ENCODE measurements at places on chromosomes 16 and 17. TPM values are rescaled to one million over a fixed set of nuclear protein-coding genes. Genes with fewer than 3 reads are reported as not detected.

The TMC5 gene
- not detected for total RNA-seq

The TBC1D28 gene
- total RNA-seq: not detected

The CES1 gene
- not detected for total RNA-seq

The KIF2B gene
- total RNA-seq: not detected

The KRTAP4-1 gene
- total RNA-seq: not detected

The LPO gene
- not detected for total RNA-seq

The KREMEN2 gene
- total RNA-seq: not detected

The NHLRC4 gene
- 1.0 TPM for total RNA-seq

The CUEDC1 gene
- 7.1 TPM for total RNA-seq

The CES5A gene
- total RNA-seq: not detected

The RRAD gene
- 0.45 TPM for total RNA-seq

The CASKIN1 gene
- total RNA-seq: 0.54 TPM

The PPY gene
- not detected for total RNA-seq

The HSD3B7 gene
- total RNA-seq: 4.1 TPM

The SNX20 gene
- total RNA-seq: not detected

The LDHD gene
- 1.4 TPM for total RNA-seq

The KCNH4 gene
- under 0.01 TPM for total RNA-seq

The KRTAP9-3 gene
- not detected for total RNA-seq

The FBXW10B gene
- 0.09 TPM for total RNA-seq

The NOG gene
- total RNA-seq: 3.2 TPM

The CEP295NL gene
- total RNA-seq: 2.2 TPM

The MT1H gene
- not detected for total RNA-seq

The EVPLL gene
- not detected for total RNA-seq

The GRAP gene
- 25.3 TPM for total RNA-seq

The ZNF423 gene
- 1.5 TPM for total RNA-seq

The MRPS23 gene
- total RNA-seq: 56.4 TPM

The TBC1D26 gene
- 0.19 TPM for total RNA-seq

The SDR42E1 gene
- 0.66 TPM for total RNA-seq

The SLC5A11 gene
- 0.27 TPM for total RNA-seq

The KRTAP4-11 gene
- total RNA-seq: not detected

The PRSS22 gene
- not detected for total RNA-seq

The B3GNT9 gene
- 3.7 TPM for total RNA-seq

The ZNF75A gene
- 21.6 TPM for total RNA-seq

The HCRT gene
- not detected for total RNA-seq

The WNT3 gene
- 1.6 TPM for total RNA-seq

The MYH1 gene
- not detected for total RNA-seq

The BIRC5 gene
- total RNA-seq: 62.8 TPM

The AOC3 gene
- total RNA-seq: under 0.01 TPM

The TNFRSF13B gene
- total RNA-seq: not detected

The OR1F1 gene
- total RNA-seq: 0.18 TPM

The CA4 gene
- 0.27 TPM for total RNA-seq

The APOH gene
- total RNA-seq: not detected

Data from endothelial cell of coronary artery (primary cell).